ENCODE measurements at places on chromosomes 1 and 21.

- no peak for DNase-seq
These were observed 54.3 kb upstream of the TRAPPC10 start for GRCh38 chr21:43957611-43958362.

- no peak for DNase-seq
These were observed 586.3 kb downstream of the ADGRL2 start for GRCh38 chr1:82387012-82387366.

DNA sequence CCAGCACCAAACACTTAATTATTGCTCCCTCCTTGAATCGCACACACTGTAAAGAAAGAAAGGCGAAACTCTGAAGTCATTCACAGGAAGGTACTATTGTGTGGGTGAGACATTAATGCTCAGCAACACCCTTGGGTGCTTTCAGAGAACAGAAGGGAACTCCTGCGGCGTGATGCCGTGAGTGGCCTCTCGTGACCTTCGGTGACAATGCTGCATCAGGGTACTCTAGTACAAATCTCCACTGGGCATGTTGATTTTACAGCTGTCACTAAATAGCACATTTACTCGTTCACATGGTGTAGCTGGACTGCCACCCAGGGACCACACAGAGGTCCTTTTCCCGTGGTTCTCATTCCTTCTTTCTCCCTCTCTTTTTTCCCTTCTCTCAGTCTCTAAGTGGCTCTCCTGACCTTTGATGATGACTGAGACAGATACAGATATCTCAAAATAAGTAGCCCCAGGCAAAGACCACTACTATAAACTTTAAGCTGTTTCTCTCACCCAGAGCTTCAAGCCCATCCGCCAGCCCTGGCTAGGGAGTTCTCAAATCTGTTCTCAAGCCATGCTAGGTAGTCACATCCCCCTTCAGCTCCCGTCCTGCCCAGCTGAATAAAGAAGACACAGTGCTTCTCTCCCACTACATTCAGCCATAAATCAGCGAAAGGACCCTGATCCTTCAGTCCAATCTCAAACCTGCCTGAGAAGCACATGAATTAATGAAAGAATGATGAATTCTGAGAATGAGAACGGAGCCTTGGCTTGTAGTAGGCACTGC is 223.4 kb upstream of the FMN2 start:
- no peak for DNase-seq

- DNase-seq: no peak
These were observed 34.2 kb upstream of the ETS2 start for GRCh38 chr21:38771536-38771935.

DNA sequence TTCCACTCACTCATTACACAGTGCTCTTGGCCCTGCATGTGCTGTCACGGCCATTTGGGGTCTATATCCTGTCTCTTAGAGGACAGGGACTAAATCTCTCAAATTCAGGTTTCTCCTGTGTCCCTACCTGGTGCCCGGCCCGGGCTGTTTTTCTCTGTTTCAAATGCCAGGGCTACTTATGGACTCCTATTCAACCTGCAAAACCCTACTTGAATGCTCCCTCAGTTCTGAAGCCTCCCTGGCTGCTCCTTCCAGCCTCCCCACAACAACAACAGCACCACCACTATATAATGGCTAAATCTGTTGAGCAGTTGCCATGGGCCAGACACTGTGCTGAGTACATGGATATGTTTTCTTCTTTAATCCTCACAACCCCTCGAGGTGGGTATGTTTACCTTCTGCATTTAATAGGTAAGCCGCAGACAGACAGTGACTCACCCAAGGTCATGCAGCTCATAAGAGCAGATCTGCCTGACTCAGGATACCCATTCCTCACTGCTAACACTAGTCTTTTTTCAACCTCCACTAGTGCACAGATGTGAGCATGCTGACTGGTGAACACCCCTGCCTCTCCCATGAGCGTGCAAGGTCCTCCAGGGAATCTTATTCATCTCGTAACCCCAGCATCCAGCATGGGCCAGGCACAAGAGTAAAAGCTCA is 29.9 kb downstream of the DHRS3 start:
- DNase-seq: no peak

DNA sequence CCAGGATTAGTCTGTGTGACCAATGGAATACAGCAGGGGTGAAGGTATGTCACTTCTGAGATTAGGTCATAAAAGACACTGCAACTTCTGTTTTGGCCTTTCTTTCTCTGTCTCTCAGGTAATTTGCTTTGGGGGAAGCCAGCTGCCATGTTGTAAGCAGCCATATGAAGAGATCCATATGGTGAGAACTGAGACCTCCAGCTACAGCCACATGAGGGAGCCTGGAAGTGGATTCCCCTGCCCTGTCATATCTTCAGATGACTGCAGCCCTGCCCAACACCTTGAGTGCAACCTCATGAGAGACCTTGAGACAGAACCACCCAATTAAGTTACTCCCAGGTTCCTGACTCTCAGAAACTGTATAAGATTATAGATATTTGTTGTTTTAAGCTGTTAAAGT is 70.1 kb upstream of the ESRRG start:
- no peak for DNase-seq

- DNase-seq: no peak
These were observed 10.2 kb upstream of the CACHD1 start for GRCh38 chr1:64459743-64460142.

Measured in esophagus squamous epithelium (tissue), 5 donors.